ENCODE measurements at places on chromosomes 6 and 20. TPM values are rescaled to one million over a fixed set of nuclear protein-coding genes. Genes with fewer than 3 reads are reported as not detected.

LHFPL5 gene
- total RNA-seq = not detected

STX11 gene
- total RNA-seq = 29.5 TPM

TMEM170B gene
- 0.53 TPM for total RNA-seq

GRCh38 chr6:5785249-5785648 lies 221.5 kb downstream of the NRN1 start:
- no peak for DNase-seq
- H3K4me3 ChIP-seq = no peak overlapping the region
- H3K4me1 ChIP-seq = no peaks in the 10 kb centered on the region
- no peaks in the 10 kb centered on the region for H3K36me3 ChIP-seq
- H3K27me3 ChIP-seq = no peaks in the 10 kb centered on the region

DNA sequence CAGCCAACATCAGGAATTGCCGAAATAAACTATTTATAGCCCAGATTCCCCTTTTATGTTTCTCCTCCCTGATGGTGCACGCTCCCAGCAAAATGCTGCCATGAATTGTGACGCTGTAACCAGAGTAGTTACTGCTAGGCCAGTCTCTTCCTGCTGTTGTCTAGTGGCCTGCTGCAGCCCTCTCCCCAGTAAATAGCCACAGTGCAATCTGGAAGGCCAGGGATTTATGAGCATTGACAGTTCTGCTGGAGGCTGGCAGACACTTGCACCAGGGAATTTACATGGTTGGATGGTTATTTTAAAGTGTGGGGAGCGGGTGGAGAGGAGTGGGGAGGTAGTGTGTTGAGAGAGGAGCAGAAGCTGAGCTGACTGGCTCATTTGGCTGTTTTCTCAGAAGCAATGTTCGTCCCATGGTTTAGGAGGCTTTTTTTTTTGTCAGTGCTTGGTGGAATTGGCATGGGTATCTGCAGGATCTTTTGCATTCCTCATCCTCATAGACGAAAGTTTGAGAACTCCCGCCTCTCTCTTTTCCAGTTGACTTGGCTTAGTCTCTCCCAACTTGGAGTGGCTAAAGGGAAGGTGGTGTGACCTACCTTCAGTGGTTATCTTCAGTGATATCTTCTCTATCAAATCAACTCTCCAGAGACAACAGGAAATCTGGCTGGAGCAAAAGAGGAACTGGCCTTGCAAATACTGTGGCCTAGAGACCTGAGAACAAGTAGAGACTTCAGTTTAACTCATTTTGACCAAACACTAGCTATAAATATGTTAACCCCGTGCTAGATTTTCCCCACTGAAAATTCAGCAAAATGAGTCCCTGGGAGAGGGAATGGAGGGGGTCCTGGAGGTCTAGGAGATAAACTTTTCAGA lies 99.3 kb upstream of the VSTM2L start:
- H3K4me1 ChIP-seq = no peaks in the 10 kb centered on the region
- peaks cover 26% of the 10 kb centered on the region for H3K36me3 ChIP-seq
- DNase-seq = no peak
- H3K27me3 ChIP-seq = no peaks in the 10 kb centered on the region
- no peak overlapping the region for H3K27ac ChIP-seq
- no peak overlapping the region for H3K4me3 ChIP-seq

BHLHE23 gene
- not detected for total RNA-seq

DNA sequence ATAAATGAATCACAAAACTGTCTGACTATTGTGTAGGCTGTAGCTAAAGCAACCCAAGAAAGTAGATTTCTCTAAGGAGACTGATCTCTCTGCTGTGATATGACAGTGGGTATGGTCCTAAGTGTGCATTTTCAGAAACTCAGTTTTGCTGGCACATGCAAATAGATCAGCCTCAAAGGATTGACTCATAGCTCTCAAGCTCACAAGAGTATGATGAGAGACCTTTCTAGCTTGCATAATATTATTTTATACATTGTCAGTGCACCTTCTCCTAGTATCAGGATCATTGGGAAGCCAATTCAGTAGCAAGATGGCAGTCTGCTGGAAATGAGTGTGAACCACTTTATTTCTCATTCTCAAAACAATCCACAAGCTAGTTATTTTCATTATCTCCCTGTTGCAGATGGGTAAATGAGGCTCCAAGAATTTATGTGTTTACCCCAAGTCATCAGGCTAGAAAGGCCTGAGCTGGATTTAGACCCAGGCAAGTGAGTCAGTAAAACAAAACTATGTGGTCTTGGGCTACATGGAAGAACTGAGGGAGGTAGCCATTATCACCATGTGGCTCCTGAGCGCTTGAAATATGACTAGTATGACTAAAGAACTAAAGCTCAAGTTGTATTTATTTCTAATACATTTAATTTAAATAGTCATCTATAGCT lies 27.9 kb upstream of the PLCB4 start:
- no peaks in the 10 kb centered on the region for H3K36me3 ChIP-seq
- no peaks in the 10 kb centered on the region for H3K4me1 ChIP-seq
- H3K27ac ChIP-seq = no peak overlapping the region
- H3K4me3 ChIP-seq = no peak overlapping the region
- no peak for DNase-seq
- no peaks in the 10 kb centered on the region for H3K27me3 ChIP-seq

SLC32A1 gene
- not detected for total RNA-seq

DNA sequence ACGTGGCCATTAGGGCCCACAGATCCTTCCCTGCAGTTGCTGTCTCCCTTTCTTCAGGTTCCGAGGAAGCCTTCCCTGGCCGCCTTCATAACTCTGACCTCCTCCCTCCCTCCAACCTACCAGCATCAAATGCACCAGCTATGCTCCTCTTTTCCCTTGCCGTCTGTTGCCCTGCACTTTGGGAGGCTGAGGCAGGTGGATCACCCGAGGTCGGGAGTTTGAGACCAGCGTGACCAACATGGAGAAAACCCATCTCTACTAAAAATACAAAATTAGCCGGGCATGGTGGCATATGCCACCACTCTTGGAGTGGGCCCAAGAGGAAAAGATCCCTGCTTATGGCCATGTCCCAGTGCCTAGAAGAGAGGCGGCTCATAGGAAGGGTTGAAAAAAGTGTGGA lies 31.8 kb downstream of the RNASET2 start:
- H3K27ac ChIP-seq = no peak overlapping the region
- H3K4me3 ChIP-seq = no peak overlapping the region
- no peak for DNase-seq
- peaks cover 13% of the 10 kb centered on the region for H3K36me3 ChIP-seq
- no peaks in the 10 kb centered on the region for H3K27me3 ChIP-seq
- H3K4me1 ChIP-seq = no peaks in the 10 kb centered on the region

PTGIS gene
- total RNA-seq = 288 TPM
